ENCODE measurements at places on chromosomes 13 and 19.

- DNase-seq = peak; percentile 55
These were observed 7.3 kb downstream of the PLPPR3 start for GRCh38 chr19:814152-815078.

DNA sequence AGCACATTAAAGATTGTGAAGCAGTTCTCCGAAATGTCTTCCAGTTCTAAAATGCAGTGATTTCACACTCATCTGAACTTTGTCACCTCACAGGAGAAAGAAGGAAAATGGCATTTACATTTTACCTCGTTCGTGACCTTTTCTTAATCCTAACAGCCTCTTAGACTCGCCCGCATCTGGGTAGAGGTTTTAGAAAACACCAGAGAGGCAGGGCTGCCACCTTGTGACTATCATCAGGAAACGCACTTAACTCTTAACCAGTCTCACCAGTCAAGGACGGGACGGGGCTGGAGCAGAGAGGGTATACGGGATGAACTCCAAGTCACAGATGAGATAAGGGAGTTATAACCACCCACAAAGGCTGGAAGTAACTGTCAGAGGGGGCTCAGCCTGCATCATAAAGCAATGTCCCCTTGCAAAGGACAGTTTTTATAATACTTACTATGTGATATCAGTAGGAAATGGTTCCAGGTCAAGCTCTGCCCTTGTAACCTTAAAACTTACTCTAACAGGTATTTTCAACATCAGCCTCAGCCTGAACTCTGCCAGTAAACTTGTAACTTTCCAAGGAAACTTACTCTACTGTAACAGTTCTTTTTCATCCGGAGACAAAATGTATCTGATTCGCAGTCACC is 8.6 kb upstream of the CEACAM6 start:
- peak; percentile 40 for DNase-seq

DNA sequence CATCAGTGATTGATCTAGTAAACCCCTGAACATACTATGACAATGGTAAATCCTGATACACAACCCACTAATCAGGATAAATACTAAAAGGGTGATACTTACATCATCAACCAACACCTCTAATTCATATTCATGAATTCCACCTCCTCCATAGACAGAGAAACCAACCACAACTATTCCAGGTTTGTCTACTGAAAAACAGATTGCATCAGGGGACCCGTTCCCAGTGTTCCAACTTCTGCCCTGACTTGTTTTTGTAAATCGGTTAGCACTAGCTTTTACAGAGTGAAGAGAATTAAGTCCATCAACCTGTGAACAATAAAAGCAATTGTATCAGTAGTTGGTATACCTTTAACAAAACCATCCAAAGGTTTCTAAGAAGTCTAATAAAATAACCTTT is 149.2 kb downstream of the MYCBP2 start:
- DNase-seq = no peak

DNA sequence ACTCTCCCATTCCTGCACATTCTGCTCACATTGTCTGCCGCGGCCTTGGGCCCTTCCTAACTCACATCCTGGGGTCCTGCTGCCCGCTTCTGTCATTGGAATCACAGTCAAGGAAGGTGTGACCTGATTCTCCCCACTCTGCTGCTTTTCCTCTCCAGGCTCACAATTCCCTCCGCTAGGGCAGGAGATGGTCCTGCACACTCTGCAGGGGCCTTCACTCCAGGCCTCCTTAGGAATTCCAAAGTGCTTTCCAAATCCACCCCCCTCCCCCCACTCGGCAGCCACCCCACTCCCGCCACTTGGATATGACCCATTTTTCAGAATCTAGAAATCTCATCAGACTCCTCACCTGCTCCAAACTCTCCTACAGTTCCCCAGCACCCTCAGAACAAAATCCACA is 3.1 kb upstream of the SLC5A5 start:
- peak; percentile 27 for DNase-seq
